ENCODE measurements at places on chromosomes 12 and 14. TPM values are rescaled to one million over a fixed set of nuclear protein-coding genes. Genes with fewer than 3 reads are reported as not detected.

ANO2 gene
- polyA plus RNA-seq, result 0.05 TPM

LTA4H gene
- polyA plus RNA-seq, result 35.1 TPM

COX8C gene
- polyA plus RNA-seq, result not detected

CLEC4D gene
- not detected for polyA plus RNA-seq

IL31 gene
- not detected for polyA plus RNA-seq

KRT2 gene
- polyA plus RNA-seq, result not detected

RTL1 gene
- polyA plus RNA-seq, result not detected

ABCC9 gene
- 9.4 TPM for polyA plus RNA-seq

KCNC2 gene
- not detected for polyA plus RNA-seq

RPL36AL gene
- 87.9 TPM for polyA plus RNA-seq

PPP1R36 gene
- polyA plus RNA-seq, result 0.67 TPM

FAM90A1 gene
- polyA plus RNA-seq, result 0.20 TPM

RDH16 gene
- polyA plus RNA-seq, result 0.07 TPM

PRPF39 gene
- 26.4 TPM for polyA plus RNA-seq

PLCZ1 gene
- not detected for polyA plus RNA-seq

KCNK10 gene
- not detected for polyA plus RNA-seq

DIO2 gene
- polyA plus RNA-seq, result 81.9 TPM

L3HYPDH gene
- 40.1 TPM for polyA plus RNA-seq

TMEM117 gene
- 4.3 TPM for polyA plus RNA-seq

ZNF839 gene
- polyA plus RNA-seq, result 8.3 TPM

CELA1 gene
- not detected for polyA plus RNA-seq

CLEC6A gene
- not detected for polyA plus RNA-seq
